Stimulated activated CD4-positive, alpha-beta T cell treated with anti-CD3 and anti-CD28 coated beads, Interleukin-1b, Interleukin-23, amount 100 ng/mL, for 24 hours (primary cell): ENCODE measurements at places on chromosomes 13 and 19.

- no peak for DNase-seq
Measured at GRCh38 chr19:33304760-33305647, 2.7 kb upstream of the CEBPA start.

- DNase-seq, result no peak
Measured at GRCh38 chr13:62973804-62974203, 1558.2 kb upstream of the PCDH20 start.

- DNase-seq, result no peak
Measured at GRCh38 chr13:31046711-31047279, 114.3 kb downstream of the TEX26 start.

GRCh38 chr13:45362939-45363338 is 22.0 kb upstream of the TPT1 start:
- DNase-seq, result no peak

DNA sequence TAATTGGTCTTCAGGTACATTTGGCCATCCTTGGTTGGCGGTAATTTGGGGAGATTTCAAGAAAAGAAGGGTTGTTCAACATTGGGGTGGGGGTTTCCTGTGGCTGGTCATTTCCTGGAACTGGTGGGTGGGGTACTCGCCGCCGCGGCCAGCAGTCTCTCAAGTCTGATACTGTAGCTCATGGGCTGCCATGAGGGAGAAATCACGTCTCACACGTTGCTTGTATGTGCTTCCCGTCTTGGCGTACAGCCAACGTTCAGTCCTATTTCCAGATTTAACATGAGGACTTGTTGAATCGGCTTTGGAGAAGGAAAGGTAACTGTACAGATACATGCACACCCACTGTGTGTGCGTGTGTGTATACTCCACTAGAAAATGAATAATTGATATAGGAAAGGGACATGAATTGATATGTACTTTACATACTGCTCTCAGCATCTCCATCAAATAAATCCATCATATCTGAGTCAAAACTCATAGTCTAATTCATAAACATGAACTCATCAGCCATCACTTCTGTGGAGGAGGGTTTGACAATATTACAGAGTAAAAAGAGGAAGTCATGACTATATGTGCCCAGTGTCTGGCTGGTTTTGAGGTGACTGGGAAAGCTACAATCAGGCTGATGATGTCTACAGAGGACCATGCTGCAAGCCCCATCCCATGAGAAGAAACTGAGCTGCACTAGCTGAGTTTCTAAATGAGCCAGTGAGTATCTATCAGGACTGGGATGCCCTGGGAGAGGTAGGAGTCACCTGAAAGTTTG is 418.1 kb downstream of the TSHZ3 start:
- no peak for DNase-seq

- no peak for DNase-seq
Measured at GRCh38 chr19:6250909-6251308, 28.9 kb downstream of the MLLT1 start.

DNA sequence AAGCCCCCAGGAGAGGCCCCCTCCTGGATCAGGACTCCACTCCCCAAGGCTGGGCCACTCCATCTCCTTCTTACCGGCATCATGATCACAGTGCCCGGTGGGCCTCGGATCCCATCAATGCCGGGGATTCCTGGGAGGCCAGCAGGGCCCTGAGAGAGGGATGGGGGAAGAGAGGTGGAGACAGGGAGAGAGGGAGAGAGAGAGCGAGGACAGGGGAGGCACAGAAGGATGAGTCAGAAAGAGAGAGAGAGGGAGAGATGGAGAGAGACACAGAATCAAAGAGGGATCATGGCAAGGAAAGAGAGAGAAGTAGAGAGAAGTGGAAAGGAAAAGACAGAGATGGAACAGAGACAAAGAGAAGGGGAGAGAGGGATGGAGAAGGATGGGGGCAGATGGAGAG is 13.8 kb downstream of the COL5A3 start:
- DNase-seq, result no peak

DNA sequence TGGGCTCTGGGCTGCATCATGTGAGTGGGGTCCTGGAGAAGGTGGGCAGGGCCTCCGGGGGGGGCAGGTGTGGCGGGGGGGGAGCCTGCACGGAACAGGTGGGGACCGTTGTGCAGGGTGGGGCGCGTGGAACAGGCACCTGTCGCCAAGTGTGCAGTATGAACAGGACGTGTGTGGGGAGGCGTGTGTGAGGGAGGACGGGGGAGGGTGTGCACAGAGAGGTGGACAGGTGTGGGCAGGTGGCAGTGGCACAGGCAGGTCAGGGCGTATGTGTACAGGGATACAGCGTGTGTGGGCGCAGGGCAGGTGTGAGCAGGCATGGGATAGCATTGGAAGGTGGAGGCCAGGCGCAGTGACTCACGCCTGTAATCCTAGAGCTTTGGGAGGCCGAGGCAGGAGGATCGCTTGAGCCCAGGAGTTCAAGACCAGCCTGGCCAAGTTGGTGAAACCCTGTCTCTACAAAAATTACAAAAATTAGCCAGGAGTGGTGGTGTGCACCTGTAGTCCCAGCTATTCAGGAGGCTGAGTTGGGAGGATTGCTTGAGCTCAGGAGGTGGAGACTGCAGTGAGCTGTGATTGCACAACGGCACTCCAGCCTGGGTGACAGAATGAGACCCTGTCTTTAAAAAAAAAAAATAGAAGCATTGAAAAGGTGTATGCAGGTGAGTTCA is 3.2 kb downstream of the PLK5 start:
- DNase-seq, result no peak

- no peak for DNase-seq
Measured at GRCh38 chr13:81795710-81796109, 1454.8 kb upstream of the SPRY2 start.

DNA sequence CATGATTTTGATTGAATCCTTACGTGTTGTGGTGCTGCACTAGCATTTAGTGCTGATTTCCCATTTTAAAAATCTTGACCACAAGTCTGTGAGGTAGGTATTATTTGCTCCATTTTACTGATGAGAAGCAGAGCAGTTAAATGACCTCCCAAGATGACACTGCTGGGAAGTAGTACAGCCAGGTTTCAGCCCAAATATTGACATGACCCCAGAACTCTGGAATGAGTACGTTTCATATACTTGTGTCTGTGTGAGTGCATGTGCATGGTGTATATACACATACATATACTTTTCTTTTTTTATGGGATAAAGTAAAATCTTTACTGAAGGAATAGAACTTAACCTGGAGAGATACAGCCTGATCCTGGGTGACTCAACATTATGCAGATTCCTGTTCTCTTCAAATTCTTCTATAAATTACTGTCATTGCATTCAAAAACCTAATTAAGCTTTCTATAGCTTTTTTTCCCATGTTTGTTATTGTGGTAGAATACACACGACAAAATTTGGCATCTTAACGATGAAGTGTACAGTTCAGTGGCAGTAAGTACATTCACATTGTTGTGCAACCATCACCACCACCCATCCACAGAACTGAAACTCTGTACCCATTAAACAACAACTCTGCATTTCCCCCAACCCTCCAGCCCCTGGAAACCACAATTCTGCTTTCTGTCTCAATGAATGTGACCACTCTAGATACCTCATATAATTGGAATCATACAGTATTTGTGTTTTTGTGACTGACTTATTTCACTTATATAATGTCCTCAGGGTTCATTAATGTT is 311.9 kb downstream of the MTUS2 start:
- no peak for DNase-seq

- DNase-seq, result no peak
Measured at GRCh38 chr13:84479656-84480055, 597.4 kb upstream of the SLITRK1 start.
